Smooth muscle cell of the brain vasculature (primary cell): ENCODE measurements at places on chromosomes 5 and 9.

DNA sequence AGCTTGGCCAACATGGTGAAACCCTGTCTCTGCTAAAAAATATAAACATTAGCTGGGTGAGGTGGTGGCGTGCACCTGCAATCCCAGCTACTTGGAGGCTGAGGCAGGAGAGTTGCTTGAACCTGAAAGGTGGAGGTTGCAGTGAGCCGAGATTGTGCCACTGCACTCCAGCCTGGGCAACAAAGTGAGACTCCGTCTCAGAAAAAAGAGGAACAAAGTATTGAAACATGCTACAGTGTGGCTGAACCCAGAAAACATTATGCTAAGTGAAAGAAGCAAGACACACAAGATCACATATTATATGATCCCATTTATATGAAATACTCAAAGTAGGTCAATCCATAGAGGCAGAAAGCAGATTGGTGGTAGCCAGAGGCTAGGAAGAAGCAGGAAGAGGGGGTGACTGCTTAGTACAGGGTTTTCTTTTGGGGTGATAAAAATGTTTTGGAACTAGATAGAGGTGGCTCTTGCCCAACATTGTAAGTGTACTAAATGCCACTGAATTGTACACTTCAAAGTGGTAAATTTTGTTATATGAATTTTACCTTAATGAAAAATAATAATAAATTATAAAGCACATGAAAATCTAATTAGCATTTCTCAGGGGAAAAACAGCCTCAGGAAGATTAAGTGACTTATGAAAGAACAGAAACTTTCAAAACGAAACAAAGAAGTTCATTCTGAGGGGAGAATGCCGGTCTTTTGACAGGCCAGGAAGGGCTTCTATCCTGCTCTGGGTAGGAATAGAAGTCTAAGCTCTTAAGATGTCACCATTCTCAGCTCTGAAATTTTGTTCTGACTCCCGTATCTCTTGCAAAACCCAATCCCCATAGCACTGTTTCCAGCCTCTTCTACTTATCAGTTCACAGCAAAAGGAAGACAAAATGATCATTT is 161.1 kb upstream of the TBCA start:
- DNase-seq: no peak

GRCh38 chr5:79235634-79236361 is at the start of gene JMY:
JMY (plus strand) TSS chr5:79236131; CDS start chr5:79236651, 520 bp downstream.
- peak; percentile 57 for DNase-seq

DNA sequence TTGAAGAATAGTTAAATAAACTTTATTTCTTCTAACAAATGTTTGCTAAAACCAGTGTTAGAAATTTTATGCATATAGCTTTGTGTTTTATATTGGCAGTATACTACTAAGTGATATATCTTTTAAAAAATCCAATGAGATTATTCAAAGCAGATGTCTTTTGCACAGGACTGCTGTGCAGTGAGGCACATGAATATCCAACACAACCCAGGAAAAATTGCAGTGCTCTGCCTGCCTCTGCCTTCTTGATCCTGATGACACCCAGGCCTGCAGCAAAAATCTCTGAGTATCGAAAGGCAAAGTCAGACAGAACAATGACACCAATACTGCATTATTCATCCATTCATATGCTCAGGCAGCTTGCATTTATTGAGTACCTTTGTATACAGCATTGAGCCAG is 1076.5 kb upstream of the ARRDC3 start:
- no peak for DNase-seq

DNA sequence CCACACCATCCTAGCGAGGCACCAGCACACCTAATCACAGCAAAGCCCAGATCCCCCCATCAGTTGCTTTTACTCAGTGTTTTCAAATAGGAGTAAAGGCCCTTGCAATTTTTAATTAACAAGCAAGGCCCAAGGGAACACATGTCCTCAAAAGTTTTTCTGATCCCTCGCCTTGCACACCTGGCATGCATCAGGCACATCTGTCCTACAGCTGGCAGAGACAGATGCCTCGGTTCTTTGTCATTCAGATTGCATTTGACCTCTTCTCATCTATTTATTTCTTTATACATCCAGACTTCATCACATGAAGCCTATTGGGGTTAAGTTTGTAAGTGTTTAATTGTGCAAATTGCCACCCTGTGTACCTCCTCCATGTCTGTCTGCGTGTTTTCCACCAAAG is 241.4 kb downstream of the MARCHF11 start:
- DNase-seq: no peak

DNA sequence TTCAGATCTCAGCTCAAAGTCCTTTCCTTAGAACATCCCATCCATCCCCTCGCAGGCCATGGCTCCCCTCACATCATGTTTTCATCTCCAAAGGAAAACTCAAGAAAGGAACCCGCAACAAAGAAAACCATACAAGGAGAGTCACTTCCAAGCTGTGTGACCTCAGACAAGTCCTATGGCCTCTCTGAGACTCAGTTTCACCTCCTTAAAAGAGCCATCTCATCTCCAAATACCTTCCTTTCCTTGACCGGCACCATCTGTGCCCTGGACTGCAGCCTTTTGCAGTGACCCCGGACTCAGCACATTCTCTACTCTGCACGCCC is 10.7 kb downstream of the CORO2A start:
- DNase-seq: no peak
